M059J (cell line): ENCODE measurements at places on chromosomes 3 and 15. TPM values are rescaled to one million over a fixed set of nuclear protein-coding genes. Genes with fewer than 3 reads are reported as not detected.

Gene HYAL2
- 48.2 and 59.5 TPM in 2 replicates for total RNA-seq

Gene CLDN11
- total RNA-seq: 39.0 and 39.7 TPM in 2 replicates

Gene RGMA
- not detected in 2 replicates for total RNA-seq

Gene GCHFR
- 42.0 and 45.9 TPM in 2 replicates for total RNA-seq

Gene CLDN18
- total RNA-seq: not detected in 2 replicates

Gene CPB1
- total RNA-seq: not detected in 2 replicates

Gene SLC2A2
- 0.12 and 0.32 TPM in 2 replicates for total RNA-seq

Gene DNASE1L3
- not detected in 2 replicates for total RNA-seq

Gene NPAP1
- total RNA-seq: not detected in 2 replicates

Gene MORC1
- 0.02 TPM in 1 of 2 replicates, not detected in the other for total RNA-seq

Gene MAP2K5
- 5.5 and 18.0 TPM in 2 replicates for total RNA-seq

Gene ZBED2
- 0.15 and 0.49 TPM in 2 replicates for total RNA-seq

Gene KIF23
- total RNA-seq: 73.1 and 102 TPM in 2 replicates

Gene P2RY1
- total RNA-seq: 0.02 TPM in 1 of 2 replicates, not detected in the other

Gene SEMA3F
- total RNA-seq: 3.7 and 6.6 TPM in 2 replicates

Gene BRPF1
- 10.1 and 14.0 TPM in 2 replicates for total RNA-seq

Gene ANKDD1A
- 2.1 and 2.3 TPM in 2 replicates for total RNA-seq

Gene GUCA1C
- 0.39 TPM in 1 of 2 replicates, not detected in the other for total RNA-seq

Gene GOLGA8B
- total RNA-seq: 3.3 and 9.0 TPM in 2 replicates

Gene DGKG
- 14.4 and 16.7 TPM in 2 replicates for total RNA-seq

Gene SPINK8
- total RNA-seq: not detected in 2 replicates

Gene SOX2
- 1.6 and 2.0 TPM in 2 replicates for total RNA-seq

Gene HHLA2
- not detected in 2 replicates for total RNA-seq

Gene GP5
- 0.12 TPM in 1 of 2 replicates, not detected in the other for total RNA-seq
